ENCODE measurements at places on chromosomes 13 and 19.

DNA sequence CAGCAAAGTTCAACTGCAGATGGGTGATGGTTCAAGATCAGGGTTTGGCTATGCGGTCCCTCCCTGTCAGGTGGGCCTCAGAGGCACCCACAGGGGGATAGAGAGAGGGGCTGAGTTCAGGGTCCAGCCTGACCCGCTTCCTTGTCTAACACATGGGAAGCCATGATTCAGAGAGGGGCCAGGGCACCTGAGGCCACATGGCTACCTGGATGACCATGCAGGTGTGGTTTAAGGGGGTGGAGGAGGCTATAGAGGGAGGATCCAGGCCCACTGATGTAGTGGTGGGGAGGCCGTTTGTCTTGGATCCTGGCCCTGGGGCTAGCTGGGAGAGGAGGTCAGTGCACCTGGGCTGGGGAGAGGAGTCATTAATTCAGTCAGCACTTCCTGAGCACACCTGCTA, 56.7 kb downstream of the ZNF536 start:
- DNase-seq, result no peak

- DNase-seq, result no peak
These were observed 8.5 kb downstream of the DHRS12 start for GRCh38 chr13:51795419-51795818.

DNA sequence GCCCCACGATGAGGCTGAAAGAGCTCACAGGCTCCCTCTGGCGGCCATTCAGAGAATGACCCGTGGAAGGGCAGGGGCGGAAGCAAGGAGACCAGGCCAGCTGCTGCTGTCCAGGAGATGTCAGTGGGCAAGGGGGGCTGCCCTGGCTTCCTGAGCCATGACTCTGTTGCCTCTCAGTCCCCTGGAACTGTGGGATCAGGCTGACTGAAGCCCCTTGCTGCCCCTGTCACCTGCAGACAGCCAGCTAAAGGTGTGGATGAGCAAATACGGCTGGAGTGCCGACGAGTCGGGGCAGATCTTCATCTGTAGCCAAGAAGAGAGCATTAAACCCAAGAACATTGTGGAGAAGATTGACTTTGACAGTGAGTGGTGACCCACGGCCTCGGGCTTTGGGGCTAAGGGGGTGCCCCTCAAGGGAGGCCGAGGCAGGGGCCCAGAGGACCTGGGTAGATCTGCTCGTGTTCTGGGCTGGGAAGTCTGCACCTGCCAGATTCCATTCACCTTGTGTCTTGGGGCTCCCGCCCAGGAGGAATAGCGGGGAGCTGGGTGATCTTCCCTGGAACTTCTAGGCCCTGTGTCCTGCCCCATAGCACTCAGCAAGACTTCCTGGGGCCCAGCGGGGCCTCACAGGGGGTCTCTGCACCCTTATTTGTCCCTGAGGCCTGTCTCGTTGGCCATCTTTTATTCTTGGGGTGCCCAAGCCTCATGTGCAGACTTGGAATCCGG, 12.5 kb upstream of the ACTN4 start:
- peak; percentile 54 for DNase-seq

DNA sequence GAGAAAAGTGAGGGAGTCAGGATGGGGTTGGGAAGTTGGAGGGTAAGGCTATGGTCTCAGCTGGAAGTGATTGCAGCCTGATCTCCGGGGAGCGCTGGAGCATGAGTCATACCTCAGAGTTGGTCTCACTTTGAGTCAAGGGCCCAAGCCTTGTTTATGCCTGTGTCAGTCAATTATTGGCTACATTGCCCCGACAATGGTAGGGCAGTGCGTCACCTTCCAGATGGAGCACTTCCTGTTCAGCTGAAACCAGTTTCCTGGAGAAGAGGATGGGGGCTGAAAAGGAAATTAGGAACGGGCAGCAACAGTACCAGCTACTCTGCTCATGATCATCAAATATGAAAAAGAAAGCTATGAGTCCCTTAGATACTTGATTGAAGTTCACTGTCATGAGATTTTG, 60.4 kb downstream of the ADGRE1 start:
- DNase-seq, result no peak

GRCh38 chr19:23437901-23438300, 42.6 kb upstream of the ZNF91 start:
- no peak for DNase-seq

DNA sequence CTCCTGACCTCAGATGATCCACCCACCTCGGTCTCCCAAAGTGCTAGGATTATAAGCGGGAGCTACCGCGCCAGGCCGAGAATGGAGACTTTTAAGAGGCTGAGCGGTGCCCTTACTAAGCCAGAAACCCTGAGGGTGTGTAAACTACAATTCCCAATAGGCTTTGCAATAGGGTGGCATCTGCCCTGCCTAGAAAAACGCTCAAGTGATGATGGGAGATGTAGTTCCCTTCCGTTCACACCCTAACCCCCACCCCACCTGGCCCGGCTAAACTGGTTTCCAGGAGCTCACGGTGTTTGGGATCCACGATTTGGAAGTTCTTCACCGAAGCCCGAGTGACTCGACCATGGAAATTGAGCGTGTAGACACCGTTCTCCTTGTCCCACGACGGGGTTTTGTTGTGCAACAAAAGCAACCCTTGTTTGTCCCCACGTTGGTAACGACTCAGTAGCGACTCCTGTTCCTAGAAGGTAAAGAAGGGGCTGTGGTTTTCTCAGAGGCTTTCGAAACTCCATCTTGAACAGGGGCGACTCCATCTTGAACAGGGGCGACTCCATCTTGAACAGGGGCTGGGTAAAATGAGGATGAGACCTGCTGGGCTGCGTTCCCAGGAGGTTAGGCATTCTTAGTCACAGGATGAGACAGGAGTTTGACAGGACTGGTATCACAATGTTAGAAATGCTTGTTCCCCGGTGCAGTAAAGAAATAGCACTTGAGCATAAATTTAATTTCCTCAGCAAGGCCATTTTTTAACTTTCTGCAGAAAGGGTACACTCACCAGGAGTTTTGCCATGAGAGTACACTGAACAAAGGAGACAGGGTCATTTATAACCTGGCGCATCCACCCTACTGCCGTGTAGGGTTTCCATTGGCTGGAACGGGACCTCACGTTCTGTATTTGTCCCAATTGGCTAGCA, 9.8 kb downstream of the PPP1R15A start:
- no peak for DNase-seq

DNA sequence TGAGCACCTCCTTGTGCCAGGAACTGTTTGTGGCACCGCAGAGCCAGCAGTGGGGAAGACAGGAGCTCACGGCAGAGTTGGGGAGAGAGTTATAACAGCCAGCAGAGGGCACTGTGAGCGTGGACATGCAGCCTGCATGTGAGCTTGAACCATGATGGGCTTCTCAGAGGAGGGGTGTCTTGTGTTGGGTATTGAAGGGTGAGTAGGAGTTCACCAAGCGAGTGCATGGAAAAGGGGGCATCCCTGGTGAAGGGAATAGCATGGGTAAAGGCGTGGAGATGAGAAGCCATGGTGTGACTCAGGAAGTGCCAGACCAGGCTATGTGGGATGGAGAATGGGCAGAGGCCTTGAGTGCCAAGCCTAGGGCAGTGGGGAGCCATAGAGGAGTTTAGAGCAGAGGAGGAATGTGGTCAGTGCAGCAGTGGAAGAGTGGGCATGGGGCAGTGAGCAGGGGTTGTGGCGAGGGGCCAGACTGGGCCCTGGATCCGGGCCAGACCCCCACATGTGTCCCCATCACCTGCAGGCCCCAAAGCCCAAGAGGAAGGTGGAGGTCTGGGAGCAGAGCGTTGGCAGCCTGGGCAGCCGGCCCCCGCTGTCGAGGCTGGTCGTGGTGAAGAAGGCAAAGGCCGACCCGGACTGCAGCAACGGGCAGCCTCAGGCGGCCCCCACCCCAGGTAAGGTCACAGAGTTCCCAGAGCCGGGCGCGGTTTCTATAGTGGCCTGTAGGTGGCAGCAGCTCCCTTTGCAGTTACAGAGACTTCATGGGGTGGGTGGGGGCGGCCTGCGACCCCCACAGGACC, 11.8 kb upstream of the SHD start:
- DNase-seq, result peak; percentile 37

GRCh38 chr13:53136554-53137215, 108.1 kb downstream of the OLFM4 start:
- DNase-seq, result no peak

DNA sequence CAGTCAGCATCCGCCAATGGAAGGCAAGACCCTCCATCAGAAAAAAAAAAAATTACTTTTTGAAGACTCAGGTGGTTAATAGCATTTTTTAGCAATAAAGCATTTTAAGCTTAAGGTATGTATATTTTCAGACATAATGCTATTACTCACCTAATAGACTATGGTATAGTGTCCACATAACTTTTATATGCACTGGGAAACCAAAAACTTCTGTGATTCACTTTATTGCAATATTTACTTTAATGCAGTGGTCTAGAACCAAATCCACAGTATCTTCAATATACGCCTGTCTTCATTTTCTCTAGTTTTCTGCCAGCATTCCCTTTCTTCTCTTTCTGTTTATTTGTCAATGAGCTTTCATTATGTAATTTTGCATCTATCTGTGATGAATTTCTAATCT, 418.1 kb downstream of the SLITRK6 start:
- DNase-seq, result no peak

- no peak for DNase-seq
These were observed 5.0 kb upstream of the JUNB start for GRCh38 chr19:12786141-12786870.

DNA sequence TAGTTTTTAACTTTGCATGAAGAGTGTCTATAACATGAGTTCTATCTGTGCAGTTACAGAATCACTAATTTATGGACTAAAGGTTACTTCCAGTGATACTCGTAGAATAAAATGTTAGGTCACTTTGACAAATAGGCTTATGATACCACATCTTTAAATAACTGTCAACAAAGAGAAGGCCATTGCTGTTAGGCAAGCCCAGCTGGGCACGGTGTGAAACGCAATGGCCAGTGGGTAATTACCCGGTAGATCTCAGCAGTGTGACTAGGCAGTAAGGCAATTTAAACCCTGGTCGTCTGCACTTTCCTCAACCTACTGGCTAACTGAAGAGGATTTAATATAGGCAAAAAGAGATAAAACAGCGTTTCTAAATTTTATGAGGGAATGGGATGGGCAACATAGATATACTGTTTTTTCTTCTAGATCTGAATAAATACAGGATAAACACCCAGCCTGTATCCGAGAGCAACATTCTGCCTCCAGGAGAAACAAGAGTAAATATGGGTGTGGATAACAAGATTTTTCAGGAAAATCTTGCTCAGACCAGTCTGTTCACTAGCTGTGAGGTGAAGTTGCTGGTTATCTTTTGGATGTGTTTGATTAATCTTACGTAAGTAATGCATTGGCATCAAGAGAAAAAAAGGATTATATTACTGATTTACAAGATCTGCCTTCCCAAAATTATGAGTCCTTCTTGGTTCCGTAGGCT, 631.3 kb downstream of the EFNB2 start:
- DNase-seq, result no peak

DNA sequence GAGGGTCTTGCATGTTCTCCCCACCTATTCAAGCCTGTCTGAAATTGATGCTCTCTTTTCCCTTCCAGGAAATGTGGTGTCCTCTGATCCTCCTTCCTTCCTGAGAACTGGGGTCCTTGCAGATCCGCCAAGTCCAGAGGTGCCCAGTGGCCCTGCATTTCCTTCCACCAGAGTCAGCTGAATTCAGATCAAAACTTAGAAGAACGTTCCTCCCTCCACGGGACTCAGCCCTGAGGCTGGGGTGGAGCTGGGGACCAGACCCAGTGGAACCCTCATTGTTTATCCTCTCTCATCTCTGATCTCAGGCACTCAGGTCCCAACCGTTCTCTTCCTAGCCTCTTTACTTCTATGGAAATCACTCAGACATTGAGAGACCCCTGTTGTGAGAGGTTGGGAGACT, 477.3 kb downstream of the TSHZ3 start:
- DNase-seq, result no peak

DNA sequence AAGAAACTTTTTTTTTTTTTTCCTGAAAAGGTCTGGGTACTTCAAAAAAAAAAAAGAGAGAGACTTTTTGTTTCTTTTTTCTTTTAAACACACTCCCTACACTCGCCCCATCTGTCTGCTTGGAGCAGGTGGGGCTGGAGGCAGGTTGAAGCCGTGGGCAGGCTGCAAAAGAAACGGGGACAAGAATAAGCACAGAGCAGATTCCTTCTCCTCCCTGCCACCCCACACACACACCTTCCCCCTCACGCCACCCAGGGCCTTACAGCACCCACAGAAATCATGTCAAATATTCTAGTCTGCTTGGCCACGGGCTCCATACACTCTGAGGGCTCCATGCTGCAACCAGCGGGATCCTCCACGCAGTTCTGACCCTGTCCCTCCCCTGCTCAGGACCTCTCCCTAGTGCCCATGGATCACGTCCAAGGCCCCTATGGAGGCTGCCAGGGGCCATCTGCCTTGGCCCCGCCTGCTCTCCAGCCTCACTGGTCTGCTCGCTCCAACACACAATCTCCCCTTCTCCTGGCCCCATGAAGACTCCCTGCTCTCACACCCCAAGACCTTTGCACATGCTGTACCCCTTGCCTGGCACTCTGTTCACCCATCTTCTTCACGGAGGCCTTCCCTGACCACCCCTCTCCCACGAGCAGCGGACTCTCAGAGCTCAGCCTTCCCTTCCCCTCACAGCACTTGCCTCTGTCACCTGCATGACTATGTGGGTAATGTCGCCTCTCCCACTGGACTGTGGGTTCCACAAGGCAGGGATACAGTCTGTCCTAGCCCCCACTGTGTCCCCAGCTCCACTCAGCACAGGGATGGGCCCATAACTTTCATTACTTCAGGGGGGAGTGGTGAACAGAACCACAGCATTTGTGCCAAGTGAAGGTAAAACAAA, 11.4 kb downstream of the AKT2 start:
- DNase-seq, result no peak

Measured in foreskin melanocyte (primary cell).